ENCODE measurements at places on chromosomes 6 and 20.

GRCh38 chr6:87551799-87552198 lies 38.0 kb downstream of the RARS2 start:
- no peak for DNase-seq

DNA sequence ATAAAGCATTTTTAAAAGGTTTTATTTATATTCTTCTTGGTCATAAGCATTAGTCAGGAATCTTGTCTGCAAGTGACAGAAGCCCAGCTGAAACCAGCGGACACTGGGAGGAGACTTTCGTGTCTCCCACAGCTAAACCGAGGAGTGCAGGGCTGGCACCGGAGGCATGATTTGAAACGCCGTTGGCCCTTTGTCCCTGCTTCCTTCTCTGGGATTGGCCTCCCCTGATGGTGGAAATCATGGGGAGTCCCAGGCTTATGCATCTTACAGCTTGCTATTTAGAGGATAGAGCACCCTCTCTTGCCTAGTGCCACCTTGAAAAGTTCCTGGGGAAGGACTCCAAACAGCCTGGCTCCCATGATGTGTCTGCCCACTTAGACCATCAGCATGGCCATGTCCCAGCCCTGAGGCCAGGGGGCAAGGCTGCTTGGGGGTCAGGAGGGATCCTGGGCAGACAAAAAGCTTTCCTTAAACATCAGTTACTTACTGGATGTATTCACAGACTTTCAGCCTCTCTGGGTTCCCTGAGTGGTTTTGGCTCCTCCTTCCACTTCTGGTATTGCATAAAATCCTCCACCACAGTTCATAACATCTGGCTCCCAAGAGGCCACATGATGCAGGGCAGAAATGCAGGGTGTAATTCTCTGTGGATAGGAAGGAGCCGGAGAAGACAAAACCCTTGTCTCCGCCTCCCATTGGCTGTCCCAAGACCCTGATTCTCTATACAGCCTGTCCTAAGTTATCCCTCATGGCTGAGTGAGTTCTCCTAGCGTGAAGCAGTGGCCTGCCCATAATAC lies 49.3 kb upstream of the INSM1 start:
- no peak for DNase-seq

- no peak for DNase-seq
These were observed 171.1 kb downstream of the ADAT2 start for GRCh38 chr6:143279385-143279784.

DNA sequence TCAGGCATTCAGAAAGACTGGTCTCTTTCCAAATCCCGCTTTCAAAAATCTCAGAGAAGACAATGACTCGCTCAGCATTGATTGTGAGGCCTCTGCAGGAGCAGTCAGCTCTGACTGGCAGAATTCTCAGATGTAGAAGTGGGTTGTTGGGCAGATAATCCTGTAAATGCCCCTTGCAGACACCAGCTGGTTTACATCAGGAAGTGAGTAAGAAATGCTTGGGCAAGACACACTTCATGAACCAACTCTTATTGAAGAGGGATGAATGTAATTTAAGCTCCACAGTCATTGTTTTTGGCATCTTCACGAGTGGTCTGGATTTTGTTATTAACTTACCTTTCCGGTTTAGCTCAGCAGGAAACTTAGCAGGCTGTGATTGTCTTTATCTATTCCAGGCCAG lies 166.6 kb downstream of the PLCB4 start:
- no peak for DNase-seq

GRCh38 chr20:407133-407952 lies 756 bp upstream of the RBCK1 start:
- peak; percentile 87 for DNase-seq

Data from GM19239 (cell line).